ENCODE measurements at places on chromosomes 11 and 22.

DNA sequence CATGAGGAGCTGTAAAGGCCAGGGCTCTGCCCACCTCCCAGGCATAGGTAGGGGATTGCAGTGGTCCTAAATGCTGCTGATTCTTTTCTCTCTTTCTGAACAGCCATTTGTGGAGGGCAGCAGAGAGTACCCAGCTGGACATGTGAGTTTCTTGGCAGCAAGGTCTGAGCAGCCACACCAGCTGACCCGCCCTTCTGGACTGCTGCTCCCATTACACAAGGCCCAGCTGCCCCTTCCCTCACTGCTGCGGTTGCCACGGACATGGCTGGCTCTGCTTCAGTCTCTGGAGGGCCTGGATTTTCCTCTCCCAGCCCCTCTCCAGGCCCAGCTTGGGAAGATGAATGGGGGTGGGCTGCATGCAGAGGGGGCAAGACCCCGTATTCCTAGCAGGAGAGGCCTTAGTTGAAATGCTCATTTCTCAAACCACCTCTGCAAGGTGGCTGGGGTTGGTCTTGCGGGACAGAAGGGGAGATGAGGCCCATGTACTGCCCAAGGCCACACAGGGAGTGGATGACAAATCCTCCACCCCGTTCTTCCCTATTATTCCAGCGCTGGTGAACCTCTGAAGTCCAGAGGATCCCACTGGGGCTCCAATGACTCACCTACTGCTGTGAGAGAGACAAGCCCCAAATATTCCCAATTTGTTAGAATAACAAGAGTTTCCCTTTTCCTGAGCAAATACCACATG, 4.6 kb downstream of the LGALS12 start:
- no peak for DNase-seq

GRCh38 chr11:61392981-61393595, 701 bp downstream of the TMEM216 start:
- no peak for DNase-seq

DNA sequence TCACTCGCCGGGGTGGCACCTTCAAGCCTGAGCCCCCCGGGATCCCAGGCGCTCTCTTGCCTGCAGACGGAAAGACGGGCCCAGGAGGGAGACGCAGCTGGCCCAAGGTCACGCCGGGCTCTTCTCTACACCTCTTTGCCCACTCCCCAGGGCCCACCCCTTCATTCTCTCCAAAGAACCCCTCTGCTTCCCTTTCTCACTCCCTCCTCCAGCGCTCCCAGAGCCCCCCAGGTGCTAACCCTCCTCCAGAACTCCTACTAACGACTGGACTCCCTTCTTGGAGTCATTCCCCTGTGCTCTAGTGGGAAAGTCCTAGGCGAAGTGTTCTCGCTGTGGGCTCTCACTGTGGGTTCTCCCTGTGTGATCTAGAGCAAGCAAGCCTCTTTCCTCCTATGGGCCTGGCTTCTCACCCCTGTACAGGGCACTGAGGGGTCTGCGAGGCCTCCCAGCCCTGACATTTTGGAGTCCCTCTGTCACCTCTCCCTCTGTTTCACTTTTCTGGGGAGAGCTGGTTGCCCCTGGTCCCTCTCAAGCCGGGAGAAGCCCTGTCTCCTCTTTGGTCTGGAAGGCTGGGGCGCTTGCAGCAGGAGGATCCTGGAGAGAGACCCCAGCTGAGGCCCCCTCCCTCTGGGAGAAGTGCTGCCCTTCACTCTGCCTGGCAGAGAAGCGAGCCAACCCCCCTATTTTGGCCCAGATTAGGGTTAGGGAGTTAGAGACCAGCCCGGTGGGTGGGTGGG, 858 bp downstream of the OAF start:
- no peak for DNase-seq

DNA sequence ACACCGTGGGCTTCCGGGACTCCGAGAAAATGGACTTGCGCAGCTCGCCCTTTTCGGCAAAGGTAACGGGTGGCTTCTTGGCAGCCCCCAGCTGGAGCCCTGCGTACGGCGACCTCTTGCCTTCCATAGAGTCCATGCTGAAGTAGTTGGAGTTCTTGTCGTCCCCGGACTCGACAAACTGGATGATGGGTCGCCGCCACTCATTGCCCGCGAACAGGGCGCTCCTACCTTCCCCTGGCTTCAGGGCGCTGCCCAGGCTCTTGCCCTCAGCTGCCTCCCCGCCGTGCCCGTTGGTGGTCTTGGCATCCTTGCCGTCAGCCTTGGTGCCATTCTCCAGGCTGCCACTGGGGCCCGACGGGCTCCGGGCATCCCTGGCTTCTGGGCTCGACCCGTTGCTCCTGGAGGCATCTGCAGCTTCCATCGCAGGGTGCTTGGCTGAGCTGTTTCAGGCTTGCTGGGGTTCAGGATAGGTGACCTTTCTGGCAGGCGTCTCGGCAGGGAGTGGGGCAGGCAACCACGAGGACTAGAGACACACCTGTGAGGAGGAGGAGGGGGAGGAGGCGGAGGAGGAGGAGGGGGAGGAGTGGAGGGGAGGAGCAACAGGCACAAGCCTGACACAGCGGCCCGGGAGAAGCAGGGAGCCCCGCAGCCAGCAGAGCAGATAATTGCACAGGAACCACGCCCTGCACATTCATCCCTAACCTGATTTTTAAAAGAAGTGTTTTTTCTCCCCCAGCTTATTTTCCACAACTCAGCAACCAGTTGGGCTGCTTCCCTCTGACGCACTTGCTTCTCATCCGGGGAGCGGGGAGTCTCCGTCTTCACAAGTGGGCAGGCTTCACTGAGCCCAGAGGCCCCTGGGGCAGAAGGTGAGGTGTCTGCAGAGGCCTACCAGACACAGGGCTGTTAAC, at the start of gene TRIM29:
Gene TRIM29, minus strand, starts transcription at position 503 of the 911 bp plus-strand sequence. Its CDS starts 82 bp downstream, at position 421.
- DNase-seq: no peak

- no peak for DNase-seq
These were observed 130.1 kb upstream of the ZC3H12C start for GRCh38 chr11:109963101-109963500.

GRCh38 chr11:62208785-62209144, 292 bp downstream of the SCGB2A1 start:
- no peak for DNase-seq

- DNase-seq: peak; percentile 50
These were observed 56.5 kb downstream of the FLRT1 start for GRCh38 chr11:64092111-64092760.

DNA sequence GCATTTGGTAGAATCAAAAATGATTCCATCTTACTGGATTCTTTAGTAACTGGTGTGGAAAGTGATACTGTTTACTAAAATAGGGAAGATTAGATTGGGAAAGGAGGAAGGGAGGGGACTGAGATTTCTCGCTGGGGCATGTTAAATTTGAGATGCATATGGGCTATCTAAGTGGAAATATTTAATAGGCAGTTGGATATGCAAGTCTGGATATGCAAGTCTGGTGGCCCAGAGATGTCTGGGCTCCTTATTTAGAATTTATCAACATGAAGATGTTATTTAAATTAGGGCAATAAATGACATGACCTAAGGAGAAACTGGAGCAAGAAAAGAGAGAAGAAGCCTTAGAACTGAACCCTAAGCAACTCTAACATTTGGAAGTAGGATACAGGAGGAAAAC, 17.0 kb upstream of the TBCEL start:
- DNase-seq: no peak

DNA sequence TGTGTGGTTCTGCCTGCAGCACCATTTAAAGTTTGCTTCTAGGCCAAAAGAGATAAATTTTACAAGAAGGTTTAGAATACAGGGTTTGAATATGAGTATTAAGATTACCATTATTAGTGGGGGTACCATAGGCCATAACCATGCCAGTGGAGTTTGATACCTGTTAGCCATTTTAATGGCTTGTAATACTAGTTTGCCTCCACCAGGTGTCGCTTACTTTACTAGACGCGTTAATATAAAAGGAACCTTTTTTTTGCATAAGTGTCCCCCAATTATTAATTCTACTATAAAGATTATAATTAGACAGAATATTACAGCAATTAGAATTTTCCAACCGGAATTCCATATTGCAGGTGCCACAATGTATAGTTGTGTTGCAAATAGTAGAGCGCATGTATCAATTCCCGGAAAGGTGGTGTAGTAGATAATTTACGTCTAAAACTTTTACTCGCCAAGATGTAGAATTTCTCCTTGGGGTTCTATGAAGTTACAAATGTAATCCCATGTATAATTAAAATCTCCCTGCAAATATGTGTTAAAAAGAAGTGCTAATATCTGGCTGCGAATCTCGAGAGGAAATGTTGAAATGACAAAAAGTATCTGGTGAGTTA, 16.1 kb downstream of the MS4A6E start:
- peak; percentile 65 for DNase-seq

DNA sequence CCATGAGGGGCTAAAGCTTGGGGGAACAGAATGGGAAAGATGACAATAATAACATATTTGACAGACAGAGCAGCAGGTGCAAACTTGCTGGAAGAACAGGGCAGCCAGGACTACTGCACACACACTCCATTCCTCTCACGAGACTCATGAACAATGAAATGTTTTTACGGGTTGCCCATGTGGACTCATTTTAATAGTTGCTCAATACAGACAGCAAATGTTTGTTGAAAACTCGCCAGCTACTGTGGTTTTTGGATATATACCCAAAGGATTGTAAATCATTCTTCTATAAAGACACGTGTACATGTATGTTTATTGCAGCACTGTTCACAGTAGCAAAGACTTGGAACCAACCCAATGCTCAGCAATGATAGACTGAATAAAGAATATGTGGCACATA, 10.3 kb downstream of the SYT13 start:
- no peak for DNase-seq

- DNase-seq: no peak
These were observed 5.8 kb upstream of the MYRF start for GRCh38 chr11:61746442-61747191.

DNA sequence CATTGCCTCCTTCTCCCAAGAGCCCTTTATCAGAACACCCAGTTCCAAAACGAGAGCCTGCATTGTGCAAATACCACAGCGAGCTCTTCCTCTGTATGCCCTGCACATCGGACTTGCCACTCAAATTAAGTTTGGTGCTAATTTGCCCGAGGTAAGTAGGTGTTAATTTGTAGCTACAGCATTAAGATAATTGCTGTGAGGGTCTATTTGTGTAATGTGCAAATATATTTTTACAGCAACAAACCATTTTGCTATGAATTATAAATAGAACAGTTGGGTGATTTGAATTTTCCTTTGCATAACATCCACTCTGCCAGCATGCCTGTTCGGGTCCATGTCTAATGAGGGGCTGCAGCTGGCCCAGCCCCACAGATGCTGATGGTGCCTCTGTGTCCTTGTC, 8.1 kb downstream of the ARHGAP8 start:
- no peak for DNase-seq

DNA sequence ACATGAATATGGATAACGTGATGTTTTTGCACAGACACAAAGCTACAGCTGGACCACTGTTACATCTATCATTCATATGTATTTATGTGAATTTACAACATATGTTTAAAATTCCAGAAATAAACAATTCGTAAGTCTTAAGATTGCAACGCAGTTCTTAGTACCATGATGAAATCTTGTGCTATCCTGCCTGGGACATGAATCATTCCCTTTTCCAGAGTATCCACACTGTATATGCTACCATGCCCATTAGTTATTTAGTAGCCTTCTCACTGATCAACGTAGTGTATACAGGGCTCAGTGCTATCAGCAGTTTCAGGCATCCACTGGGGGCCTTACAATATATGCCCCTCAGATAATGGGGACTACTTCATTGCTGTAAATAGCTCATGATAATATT, 4.3 kb downstream of the ATL3 start:
- DNase-seq: no peak

GRCh38 chr11:102144357-102145355, 34.4 kb downstream of the YAP1 start:
- DNase-seq: no peak

GRCh38 chr22:29734838-29735237, 15.0 kb downstream of the CABP7 start:
- DNase-seq: no peak

DNA sequence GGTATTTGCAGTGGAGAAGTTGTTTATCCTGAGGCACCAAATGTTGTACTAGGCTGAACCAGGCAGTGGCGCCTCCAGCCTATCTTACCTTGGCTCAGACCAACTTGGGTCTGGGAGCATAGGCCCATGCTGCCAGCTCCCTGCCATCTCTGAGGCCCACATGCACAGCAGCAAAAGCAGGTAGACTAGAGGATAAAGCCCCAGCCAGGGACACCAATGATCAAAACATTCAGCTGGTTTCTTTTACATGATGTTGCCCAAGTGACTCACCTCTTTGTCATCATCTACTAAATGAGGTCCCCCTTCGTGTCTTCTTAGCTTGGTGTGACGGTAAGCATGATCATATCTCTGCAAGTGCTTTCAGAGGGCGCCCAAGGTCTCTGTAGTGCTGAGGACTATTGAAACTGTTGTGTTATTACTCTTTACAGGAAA, 112.1 kb upstream of the DRD2 start:
- DNase-seq: peak; percentile 15

DNA sequence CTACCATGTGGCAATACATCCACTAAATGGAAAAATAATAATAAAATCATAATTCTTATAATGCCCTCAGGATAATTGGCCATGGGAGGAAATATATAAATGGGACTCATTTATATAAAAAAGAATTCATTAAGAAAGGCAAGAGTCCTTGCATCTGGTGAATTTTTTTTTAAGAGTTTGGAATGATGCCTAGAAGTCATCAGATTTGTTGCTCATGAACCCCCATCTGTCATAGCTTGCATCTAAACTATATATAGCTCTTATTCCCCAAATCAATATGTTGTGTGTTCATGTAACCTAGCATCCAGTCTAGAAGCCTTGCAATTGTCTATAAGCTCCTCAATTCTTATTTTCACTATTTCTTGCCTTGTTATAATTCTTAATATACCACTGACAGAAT, 75.9 kb downstream of the CADM1 start:
- no peak for DNase-seq

DNA sequence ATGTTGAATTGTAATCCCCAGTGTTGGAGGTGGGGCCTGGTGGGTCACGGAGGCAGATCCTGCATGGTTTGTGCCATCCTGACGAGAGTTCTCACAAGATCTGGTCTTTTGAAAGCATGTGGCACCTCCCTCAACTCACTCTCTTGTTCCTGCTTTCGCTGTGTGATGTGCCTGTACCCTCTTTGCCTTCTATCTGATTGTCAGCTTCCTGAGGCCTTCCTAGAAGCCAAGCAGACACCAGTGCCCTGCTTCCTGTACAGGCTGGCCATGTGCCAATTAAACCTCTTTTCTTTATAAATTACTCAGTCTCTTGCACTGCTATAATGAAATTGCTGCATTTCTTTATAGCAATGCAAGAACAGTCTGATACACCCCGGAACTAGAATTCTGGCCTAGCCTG, 13.1 kb downstream of the PTPN5 start:
- no peak for DNase-seq

- DNase-seq: no peak
These were observed 9.1 kb upstream of the CCDC179 start for GRCh38 chr11:22869325-22869724.

Measured in inflammatory macrophage (primary cell).